Glutamatergic neuron (in vitro differentiated cells): ENCODE measurements at places on chromosomes 3 and 15. TPM values are rescaled to one million over a fixed set of nuclear protein-coding genes. Genes with fewer than 3 reads are reported as not detected.

GRCh38 chr3:7484636-7485035 lies 623.7 kb downstream of the GRM7 start:
- no peak for DNase-seq

Gene CDHR4
- total RNA-seq = not detected

Gene SIN3A
- total RNA-seq = 45.4 TPM

Gene TJP1
- total RNA-seq = 129 TPM

Gene HESX1
- not detected for total RNA-seq
